NCI-H446 (cell line): ENCODE measurements at places on chromosomes 1 and 21.

- no peak for DNase-seq
These were observed 5.6 kb upstream of the CDC42BPA start for GRCh38 chr1:227323967-227324268.

GRCh38 chr1:6646499-6647148, 22.0 kb downstream of the THAP3 start:
- peak; percentile 58 for DNase-seq

DNA sequence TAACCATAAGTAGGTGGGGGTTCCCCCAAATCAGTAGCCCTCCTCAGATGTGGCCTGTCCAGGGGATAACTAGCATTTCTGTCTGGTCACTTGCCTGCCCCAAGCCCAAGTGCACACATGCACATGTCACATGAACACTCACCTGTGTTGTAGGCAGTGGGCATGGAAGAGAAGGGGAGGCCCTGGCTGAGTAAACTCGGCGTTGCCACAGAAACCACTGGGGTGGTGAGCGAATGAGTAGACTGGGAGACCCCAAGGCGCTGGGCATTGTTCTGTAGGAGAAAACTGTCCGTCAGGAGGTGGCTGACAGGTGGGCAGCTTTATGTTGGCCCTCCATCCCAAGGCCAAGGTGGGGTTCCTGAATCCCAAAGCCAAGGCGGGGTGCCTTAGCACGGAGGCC, 25.6 kb downstream of the MEF2D start:
- DNase-seq: no peak

GRCh38 chr1:58456470-58456869, 90.1 kb downstream of the OMA1 start:
- peak; percentile 46 for DNase-seq

GRCh38 chr1:165717918-165718515, 19.7 kb upstream of the ALDH9A1 start:
- peak; percentile 42 for DNase-seq

DNA sequence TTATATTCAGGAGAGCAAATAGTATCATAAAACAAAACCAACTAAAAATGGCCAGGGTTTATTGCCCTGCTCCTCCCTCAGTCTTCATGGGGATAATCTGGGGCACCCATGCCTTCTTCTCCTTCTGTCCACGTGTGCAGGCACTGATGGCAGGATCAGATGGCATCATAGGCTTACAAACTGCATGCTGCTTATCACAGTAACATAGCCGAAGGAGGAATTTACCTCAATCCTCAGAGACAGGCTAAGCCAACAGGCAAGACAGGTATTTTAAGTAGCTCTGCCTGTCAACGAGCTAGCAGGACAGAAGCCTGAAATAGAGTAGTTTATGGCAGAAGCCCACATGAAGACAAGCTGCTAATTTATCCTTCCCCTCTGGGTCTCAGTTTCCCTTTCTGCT, 9.4 kb downstream of the LAMB3 start:
- DNase-seq: no peak

DNA sequence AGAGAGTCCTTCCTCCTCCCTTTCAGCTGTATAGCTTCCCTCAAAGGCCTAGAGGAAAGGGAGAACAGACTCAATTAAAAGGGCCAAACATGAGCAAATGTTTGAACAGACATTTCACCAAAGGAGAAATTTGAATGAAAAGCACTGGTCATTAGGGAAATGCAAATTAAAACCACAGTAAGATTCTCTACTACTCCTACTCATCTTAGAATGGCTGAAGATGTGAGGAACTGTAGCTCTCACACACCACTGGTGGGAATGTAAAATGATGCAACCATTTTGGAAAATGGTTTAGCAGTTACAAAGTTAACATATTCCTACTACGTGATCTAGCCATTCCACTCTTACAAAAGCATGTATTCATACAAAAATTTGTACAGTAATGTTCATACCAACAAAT, 253.0 kb upstream of the HOOK1 start:
- no peak for DNase-seq

- no peak for DNase-seq
These were observed 17.5 kb upstream of the PRDM2 start for GRCh38 chr1:13682444-13682843.

DNA sequence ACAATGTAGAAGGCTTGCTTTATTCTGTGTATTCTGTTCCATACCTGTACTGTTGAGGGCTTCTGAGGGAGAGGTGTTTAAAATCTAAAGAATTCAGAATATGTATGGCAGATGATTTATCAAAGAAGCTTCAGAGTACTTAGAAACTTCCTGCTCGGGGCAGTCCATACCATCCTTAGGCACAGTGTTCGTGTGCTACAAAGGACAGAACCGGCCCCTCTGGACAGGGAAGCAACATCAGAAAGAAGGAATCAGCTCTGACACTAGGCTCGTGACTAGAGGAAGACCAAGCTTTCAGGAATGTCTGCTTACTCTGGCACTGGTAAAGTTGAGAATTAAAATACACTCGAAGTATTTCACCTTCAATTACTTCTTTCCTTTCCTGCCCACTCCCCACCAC, 14.1 kb downstream of the SELP start:
- DNase-seq: no peak

DNA sequence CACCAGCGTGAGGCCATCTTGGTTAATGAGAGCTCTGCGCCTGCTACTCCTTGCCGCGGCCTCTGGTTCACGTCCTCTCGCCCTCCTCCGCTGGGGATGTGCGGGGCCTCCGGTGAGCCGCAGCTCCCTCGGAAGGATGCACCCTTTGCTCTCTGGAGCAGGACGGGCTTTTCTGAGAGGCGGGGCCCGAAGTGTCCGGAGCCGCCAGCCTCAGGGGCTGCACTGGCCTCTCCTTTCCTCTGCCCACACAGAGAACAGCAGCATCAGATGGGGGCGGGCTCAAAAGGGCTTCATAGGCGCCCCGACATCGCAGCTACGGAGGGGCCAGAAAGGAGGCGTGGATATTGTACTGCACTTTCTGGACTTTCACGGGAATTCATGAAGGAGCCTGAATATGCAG, 284.7 kb downstream of the CAMTA1 start:
- DNase-seq: no peak

GRCh38 chr1:41427122-41427913, 57.2 kb downstream of the EDN2 start:
- no peak for DNase-seq

DNA sequence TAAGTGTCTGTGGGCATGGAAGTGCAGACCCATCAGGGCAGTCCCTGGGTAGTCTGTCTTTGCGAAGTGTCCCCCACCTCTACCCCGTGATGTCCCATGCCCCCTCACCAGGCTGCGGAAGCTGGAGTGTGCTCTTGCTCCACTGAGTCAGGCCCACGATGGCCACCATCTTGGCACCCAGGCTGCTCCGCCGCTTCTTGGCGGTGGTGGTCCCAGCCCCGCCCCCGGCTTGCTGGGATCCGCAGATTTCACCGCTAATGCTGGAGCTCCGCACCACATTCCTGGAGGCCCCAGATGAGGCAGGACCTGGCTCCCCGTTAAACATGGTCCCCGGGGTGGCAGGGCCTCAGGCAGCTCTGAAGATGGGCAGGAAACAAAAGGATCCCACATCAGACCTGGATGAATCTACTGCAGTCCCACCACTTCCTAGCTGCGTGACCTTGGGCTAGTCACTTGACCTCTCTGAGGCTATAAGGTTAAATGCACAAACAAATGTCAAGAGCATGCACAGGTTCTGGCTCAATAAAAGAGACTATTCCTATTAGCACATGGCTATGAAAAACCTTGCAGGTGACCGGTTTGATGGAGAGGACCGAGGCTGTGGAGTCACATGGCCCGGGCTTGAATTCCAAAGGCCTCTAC, 23.8 kb downstream of the RIMS3 start:
- no peak for DNase-seq

DNA sequence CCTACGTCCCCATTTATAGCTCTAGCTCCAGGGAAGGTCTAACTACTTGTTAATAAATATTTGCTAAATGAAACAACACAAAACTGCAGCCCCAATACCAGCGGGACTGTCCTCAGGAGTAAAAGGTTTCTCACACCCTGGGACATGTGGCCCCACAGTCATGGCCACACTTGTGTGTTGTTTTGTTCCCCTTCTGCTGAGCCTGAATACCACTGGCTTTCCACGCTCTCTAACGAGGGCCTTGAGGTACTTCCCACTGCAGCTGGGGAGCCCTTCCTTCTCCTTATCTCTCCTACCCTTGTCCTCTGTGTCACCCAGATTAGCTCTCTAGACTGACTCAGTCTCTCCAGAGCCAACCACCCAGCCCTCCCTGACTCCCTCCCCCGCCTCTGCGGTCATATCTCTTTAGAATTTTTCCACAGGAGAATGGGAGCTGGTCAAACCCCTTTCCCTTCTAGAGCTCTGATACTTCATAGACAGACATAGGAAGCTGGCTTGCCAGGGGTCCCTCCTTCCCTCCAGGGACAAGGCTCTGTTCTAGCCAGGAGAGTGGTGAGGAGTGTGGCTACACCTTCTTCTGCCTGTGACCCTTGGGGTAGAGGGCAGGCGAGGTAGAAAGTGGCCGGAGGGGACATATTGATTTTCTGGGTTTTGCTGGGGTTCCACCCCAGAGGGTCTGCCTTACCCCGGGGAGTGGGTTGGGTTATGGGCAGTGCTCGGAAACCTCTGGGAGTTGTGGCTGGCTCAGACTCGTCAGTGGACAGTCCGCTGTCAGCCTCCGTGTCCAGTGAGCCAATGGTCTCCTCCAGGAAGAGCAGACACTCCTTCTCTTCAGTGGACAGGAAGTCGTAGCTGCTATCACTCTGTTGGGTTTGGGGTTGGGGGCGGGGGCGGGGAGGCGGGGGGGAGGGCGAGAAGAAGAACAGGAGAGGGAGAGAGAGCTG, 8.1 kb downstream of the C1orf116 start:
- no peak for DNase-seq

GRCh38 chr1:66262208-66262963, 271.6 kb upstream of the SGIP1 start:
- no peak for DNase-seq

DNA sequence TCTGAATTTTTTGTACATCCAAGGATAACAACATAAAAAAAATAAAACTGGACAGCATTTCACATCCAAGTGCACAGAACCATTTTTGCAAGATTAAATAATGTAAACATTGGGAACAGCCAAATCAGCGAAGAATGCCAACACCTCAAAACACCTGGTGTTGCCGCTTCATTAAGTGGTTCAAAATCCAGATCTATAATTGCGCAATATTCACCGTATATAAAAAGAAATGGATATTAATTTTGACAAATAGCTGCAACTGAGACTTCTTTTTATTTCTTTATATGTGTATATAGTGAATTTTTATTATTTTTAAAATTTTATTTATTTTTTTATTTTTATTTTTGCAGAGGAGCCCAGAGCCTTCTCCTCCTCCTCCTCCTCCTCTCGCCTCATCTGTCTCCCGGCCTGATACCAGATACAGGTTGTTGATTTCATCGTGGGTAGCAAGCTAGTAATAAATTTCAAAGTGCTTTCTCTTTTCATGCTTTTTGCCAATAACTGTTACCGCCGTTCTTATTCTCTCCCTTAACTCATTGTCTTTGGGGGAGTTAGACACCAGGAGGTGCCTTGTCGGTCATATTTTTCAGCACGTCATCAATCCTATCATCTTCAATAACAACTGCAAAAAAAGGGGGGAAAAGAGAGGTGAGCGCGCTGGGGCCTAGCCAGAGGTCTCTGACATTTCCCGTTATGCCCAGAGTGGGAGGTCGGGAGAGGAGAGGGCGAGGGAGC, 2.7 kb downstream of the CAMK2N1 start:
- no peak for DNase-seq

DNA sequence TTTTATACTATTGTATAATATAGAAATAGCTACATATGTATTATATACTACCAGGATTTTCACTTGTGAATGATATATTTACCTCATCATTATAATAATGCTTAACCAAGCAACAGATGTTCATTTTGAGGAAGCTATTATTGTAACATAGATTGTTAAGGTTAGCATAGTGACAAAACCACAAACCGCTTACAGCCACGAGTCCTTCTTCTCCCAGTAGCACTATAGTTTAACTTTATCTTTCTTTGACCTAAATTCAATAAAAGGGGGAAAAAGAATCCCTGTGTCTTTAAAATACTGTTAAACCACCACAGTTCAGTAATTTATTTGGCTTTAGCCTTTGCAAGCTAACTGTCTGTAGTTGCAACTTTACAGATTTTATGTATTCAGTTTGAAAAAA, 1039.4 kb upstream of the B3GALT2 start:
- no peak for DNase-seq

- DNase-seq: no peak
These were observed 420 bp upstream of the DCDC2B start for GRCh38 chr1:32208469-32208868.

DNA sequence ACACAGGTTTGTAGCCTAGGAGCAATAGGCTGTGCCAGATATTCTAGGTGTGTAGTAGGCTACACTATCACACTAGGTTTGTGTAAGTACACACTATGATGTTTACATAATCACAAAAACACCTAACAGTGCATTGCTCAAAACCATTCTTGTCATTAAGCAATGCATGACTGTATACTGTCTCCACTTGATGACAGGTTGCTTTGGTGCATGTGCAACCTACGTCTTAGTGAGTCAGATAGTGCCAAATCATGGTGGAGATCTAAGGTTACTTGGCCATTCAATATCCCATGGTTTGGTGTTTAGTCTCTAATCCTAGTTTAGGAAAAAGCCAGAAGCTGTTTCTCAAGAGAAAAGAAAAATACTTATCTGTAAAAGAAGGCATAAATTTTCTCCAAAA, 181.1 kb downstream of the KCNK2 start:
- DNase-seq: no peak

DNA sequence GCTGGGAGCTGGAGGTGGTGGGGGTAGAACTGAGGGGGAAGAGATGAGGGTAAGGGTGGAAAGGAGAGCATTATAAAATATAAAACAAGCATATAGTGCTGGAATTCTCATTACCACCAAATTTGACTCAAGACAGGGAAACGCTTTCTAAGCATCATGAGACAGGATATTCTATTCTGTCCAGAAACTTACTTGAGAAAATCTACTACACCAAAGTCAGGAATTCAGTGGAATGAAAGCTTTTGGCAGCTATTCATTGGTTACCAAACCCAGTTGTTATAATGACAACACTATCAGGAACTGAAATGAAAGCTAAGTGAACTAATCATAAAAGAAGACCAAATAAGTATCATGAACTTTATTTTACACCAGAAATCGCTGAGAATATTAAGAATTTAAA, 14.5 kb downstream of the AIDA start:
- DNase-seq: no peak

DNA sequence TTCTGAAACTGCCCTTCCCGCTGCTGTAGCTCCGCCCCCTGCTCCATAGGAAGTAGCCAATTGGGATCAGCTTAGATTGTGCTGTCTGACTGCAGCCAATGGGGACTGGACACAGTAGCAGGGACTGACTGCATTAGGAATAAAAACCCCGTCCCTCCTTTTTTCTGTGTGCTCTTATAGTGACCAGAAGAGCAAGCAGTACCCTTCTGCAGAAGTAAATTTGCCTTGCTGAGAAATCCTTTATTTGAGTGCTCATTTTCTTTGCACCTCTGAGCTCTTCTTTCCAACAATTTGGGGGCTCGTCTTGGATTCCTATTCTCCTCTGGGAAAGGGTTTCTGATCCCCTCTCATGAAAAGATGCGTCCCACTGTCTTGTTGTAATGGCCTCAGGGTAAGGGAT, 16.2 kb downstream of the OR2L13 start:
- DNase-seq: no peak

- peak; percentile 50 for DNase-seq
These were observed 106.7 kb upstream of the C21orf91 start for GRCh38 chr21:17925899-17926298.

GRCh38 chr1:33667386-33668282, 195.2 kb downstream of the ZSCAN20 start:
- DNase-seq: no peak

GRCh38 chr1:232978091-232978634, 27.8 kb downstream of the NTPCR start:
- no peak for DNase-seq

GRCh38 chr1:56501426-56501825, 77.9 kb downstream of the PLPP3 start:
- DNase-seq: no peak

GRCh38 chr1:84155517-84155916, 11.4 kb downstream of the PRKACB start:
- no peak for DNase-seq
